ENCODE measurements at places on chromosomes 4 and X. TPM values are rescaled to one million over a fixed set of nuclear protein-coding genes. Genes with fewer than 3 reads are reported as not detected.

The QDPR gene
- 43.4 TPM for total RNA-seq

GRCh38 chr4:3830774-3831528 is 64.8 kb downstream of the ADRA2C start:
- no peak for DNase-seq

The GPR82 gene
- 0.15 TPM for total RNA-seq

DNA sequence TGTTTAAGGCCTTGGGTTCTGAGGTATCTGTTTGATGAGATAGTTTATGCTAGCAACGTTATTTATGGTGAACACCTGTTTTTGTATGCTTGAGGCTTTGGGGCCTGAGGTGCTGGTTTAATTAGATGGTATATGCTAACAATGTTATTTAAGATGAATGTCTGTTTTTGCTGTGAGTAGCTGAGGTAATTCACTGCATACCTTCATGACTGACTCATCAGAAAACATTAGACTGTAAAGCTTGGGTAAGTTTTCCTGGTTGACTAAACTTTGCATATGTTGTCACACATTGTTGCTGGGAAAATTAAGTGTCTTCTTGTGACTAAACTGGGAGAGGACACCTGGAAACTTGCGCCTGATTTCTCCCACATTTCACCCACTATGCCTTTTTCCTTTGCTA is 1026.6 kb downstream of the RAPGEF2 start:
- no peak for DNase-seq

GRCh38 chrX:39930786-39931528 is 166.8 kb downstream of the BCOR start:
- DNase-seq, result no peak
